ENCODE measurements at places on chromosomes 6 and 20.

GRCh38 chr6:137777687-137778075 lies 89.4 kb upstream of the TNFAIP3 start:
- DNase-seq, result no peak

GRCh38 chr20:17884307-17885003 lies 84.1 kb downstream of the SNX5 start:
- DNase-seq, result no peak

- no peak for DNase-seq
Observed at GRCh38 chr6:48099713-48100587, 11.0 kb downstream of the PTCHD4 start.

DNA sequence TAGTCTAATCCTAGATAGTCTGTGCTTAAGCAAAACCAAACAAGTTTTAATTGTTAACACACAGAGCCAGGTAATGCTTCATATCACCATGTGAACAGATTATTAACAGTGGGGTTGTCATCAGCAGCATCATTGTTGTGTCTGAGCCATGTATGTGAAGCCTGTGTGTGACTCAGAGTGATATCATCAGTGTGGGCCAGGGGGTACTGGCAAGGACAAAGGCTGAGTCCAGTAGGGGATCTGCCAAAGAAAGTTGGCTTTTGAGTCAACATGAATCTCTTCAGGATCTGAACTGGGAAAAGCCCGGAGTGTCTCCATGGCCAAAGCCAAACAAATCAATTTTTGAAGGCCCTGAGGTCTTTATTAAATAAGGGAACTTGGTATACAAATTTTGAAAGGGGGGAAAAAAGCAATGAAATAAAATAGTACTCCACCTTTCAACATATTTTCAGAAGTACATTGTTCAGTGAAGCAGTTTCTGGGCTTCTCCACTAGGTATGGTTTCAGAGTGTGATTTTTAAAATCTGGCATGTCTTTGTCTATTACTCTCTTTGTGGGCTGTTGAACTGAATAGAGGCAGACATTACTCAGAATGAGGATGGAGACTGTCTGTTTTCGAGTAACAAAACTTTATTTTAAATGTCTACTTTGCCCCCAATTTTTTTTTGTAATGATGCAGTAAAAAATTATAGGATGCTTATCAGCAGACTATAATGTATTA lies 444.2 kb upstream of the JAG1 start:
- DNase-seq, result peak; percentile 44

DNA sequence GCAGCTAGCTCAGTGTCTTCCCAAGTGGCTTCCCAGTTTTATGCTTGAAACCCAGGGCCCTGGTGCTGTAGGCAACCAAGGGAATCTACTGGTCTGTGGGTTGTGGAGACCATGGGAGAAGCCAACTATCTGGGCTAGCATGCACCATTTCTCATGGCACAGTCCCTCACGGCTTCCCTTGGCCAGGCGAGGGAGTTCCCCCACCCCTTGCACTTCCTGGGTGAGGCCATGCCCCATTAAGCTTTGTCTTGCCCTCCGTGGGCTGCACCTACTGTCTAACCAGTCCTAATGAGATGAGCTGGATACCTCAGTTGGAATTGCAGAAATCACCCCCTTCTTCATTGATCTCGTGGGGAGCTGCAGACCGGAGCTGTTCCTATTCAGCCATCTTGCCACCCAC lies 1152.0 kb downstream of the KHDRBS2 start:
- no peak for DNase-seq

DNA sequence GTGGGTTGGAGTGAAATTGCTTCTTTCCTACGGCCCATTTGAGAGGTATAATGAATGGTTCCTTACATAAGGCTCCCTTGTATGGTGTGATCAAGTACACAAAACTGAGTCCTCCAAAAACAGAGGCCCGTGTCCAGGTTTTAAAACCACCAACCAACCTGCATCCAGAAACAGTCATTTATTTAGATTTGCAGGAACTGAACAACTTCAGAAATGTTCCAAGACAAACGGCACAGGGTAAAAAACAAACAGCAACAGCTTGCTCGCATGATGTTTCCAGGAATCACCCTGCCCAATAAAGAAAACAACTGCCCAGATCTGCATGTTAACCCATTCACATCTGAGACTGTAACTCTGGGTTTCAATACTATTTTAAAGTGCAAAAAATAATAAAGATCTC lies 40.2 kb upstream of the TRAM2 start:
- no peak for DNase-seq

GRCh38 chr6:87319271-87319987 lies 3.0 kb upstream of the SMIM8 start:
- DNase-seq, result no peak

DNA sequence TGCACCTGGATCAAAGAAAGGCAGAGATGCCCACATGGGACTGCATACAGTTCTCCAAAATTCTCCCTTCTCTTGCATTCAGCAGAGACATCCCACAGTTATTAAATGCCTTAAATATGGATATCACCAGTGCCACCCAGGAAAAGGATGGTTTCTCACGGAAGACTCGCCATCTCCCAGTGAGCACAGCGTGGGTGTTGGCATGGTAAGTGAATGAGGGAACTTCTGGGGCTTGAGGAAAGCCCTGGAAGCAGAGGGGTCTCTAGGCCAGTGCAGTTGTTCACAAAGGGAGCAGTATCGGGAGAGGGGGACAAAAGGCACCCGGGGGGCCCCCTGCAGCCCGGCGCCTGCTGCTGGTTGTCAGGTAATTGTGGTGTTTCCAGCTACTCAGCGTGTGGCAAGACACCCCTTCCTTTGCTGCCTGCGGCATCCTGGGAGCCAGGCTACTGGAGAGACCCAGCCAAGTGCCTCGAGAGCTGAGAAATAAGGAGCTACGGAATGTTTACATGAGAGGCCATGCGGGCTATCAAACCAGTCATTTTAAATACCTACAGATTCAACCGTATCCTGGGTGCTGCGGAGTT lies 125.4 kb downstream of the PXDC1 start:
- DNase-seq, result no peak

GRCh38 chr20:58306421-58307261 lies 2.9 kb upstream of the RAB22A start:
- peak; percentile 10 for DNase-seq

- no peak for DNase-seq
Observed at GRCh38 chr6:44238687-44239350, 8.1 kb upstream of the HSP90AB1 start.

DNA sequence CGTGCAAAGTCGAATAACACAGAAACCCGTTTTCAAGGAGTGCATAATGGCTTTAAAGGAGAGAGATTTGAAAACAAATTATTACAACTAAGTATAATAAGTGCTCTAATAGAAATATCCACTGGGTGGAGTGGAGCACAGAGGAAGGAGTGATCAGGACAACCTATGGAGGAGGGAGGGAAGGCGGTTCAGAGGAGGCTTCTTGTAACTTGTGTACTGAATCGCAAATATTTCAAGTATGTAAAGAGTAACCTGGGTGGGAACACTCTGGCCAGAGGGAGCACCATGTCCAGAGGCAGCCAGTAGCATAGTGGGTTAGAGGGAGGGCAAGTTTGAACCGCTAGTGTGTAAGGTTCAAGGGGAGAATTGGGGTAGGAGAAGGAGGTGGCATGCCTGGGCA lies 21.6 kb upstream of the TNFAIP3 start:
- DNase-seq, result no peak

DNA sequence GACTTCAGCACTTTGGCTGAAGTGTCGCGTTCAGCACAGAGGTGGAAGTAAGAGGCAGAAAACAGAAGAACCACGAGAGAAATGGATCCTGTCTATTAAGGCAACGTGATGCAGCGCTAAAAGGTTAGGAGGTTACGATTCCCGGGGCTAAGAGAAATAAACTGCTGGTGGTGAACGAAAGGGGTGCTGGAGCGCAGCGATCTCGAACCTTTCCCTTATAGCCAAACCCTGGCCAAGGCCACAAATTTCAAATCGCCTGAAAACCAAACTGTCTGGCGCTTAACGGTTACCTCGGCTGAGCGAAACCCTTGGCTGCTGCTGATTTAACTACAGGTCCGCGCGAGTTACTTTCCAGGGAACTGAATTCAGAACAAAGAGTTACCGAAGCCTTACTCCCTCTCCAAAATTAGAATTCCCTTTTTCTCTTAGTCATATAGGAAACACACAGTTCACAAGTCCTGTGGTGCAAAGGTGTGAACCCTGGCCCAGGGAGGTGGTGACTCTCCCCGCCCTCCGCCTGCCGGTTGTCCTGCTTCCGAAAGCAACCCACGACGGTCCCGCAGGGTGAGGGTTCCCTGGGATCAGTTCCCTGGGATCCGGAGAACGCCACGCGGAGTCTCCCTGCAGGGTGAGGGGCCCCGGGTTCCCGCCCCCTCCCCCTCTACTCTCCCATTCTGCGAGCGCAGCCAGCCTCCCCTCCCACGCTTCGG lies 1.3 kb upstream of the SLC35D3 start:
- DNase-seq, result no peak

- DNase-seq, result peak; percentile 22
Observed at GRCh38 chr6:44126320-44127149, 717 bp downstream of the MRPL14 start.

GRCh38 chr6:133644548-133644891 lies 244.4 kb upstream of the TCF21 start:
- no peak for DNase-seq

- no peak for DNase-seq
Observed at GRCh38 chr20:10634211-10634610, 39.6 kb downstream of the JAG1 start.

GRCh38 chr6:16684896-16685554 lies 76.2 kb downstream of the ATXN1 start:
- no peak for DNase-seq

DNA sequence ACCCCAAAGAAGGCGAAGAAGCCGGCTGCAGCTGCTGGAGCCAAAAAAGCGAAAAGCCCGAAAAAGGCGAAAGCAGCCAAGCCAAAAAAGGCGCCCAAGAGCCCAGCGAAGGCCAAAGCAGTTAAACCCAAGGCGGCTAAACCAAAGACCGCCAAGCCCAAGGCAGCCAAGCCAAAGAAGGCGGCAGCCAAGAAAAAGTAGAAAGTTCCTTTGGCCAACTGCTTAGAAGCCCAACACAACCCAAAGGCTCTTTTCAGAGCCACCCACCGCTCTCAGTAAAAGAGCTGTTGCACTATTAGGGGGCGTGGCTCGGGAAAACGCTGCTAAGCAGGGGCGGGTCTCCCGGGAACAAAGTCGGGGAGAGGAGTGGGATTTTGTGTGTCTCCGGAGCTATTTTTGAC lies 69.6 kb downstream of the HFE start:
- DNase-seq, result no peak

DNA sequence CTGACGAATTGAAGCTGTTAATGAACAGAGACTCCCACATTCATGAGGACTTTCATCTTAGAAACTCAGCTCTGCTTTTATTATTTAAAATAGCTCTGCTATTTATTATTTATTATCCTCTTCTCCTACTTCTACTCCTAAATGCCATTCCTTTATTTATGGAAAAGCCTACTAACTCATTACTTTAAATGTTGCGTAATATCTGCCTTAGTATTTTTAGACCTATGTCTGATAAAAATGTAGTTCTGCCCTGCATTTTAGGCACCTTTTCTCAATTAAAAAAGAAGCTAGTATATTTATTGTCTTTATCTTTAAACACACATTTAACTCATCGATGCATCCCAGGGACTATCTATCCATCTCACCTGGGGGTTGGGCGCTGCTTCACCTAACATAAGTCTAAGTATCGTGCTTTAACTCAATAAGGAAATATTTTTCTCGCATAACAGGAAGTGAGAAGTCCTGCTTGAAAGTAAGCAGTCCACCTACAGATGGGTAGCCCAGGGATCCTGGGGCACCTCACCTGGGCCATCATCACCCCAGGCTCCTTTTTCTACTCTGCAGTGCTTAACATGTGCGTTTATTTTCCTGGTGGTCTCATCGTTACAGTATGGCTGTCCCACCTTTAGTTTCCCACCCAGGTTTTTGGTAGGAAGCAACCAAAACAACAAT lies 31.3 kb upstream of the FAM184A start:
- no peak for DNase-seq

DNA sequence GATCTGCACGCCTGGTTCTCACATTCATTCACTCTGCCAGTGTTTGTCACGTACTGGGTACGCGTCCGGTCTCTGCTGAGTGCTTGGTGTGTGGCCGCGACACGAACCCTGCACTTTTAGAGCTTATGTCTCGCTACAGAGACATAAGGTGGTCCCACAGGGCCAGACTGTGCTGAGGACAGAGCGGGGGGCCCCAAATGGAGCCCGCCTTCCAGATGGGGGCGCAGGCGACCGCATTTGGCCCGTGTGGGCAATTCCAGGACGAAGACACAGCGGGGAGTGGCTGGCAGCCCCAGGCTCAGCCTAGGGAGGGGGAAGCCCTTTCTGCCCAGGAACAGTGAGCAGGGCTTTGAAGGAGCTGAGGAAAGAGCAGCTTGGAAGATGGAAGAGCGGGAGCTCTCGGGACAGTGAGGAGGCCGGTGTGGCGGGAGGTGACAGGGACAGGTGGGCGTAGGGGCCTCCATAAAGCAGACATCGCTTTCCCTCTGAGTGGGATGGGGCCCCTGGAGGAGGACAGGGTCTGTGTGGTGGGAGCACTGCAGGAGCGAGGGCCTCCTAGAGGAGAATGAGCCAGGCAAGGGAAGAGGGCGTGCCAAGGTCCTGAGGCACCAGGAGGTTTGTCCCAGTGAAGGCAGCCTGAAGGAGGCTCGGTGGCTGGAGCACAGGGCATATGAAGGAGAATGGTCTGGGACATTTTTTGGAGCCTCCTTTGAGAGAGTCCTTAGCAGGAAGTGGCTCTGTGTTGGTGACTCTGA lies 7.8 kb upstream of the MTG2 start:
- DNase-seq, result no peak

DNA sequence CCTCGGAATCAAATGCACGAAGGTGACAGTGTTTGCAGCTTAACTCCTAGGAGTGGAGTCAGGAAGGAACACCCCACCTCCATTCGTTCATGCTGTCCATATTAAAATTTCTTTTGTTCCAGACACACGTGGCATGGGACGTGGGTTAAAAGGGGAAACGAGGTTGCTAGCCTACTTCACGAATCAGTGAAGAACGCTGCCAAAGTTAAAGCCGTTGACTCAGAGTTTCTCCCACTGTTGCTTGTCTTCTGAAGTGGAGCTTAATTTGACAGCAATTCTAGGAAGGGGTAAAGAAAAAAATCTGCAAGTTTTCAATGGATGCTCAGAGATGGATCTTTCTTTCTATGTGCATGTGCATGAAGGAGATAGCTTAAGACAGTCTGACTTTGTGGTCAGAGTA lies 499.1 kb downstream of the CD83 start:
- DNase-seq, result no peak

DNA sequence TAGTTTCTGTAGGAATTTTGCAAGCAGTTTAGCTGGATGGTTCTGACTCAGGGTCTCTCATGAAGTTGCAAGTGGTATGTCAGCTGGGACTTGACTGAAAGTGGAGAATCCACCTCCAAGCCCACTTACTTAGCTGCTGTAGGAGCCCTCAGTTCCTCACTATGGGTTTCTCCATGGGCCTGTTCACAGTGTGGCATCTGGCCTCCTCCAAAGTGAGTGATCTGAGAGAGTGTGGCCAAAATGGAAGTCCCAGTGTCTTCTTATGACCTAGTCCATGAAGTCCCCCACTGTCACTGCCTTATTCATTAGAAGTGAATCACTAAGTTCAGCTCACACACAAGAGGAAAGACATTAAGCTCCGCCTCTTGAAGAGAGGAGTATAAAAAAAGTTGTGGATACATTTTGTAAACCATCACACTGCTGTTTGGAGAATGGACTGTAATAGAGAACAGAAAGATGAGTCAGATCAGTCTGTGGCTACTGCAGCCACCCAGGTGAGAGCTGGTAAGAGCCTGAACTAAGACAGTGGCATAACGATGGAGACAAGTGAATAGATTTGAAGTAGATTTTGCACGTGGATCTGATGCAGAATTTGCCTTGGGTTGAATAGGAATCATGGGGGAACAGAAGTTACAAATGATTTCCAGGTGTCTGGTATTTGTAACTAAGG lies 4.9 kb upstream of the NELFCD start:
- no peak for DNase-seq

GRCh38 chr6:105483492-105483891 lies 80.6 kb upstream of the PREP start:
- no peak for DNase-seq

All from A549 (cell line).